ENCODE measurements at places on chromosomes 3 and 15. TPM values are rescaled to one million over a fixed set of nuclear protein-coding genes. Genes with fewer than 3 reads are reported as not detected.

DAZL gene
- not detected for total RNA-seq

STXBP5L gene
- not detected for total RNA-seq

MELTF gene
- 6.3 TPM for total RNA-seq

GOLGA8M gene
- 2.9 TPM for total RNA-seq

AADACL2 gene
- not detected for total RNA-seq

RBP2 gene
- total RNA-seq = not detected

GRM7 gene
- total RNA-seq = not detected

PLS1 gene
- total RNA-seq = 2.8 TPM

FAM174B gene
- total RNA-seq = 12.7 TPM

CPNE9 gene
- total RNA-seq = not detected

GOLGA8Q gene
- 1.9 TPM for total RNA-seq

ECT2 gene
- 2.1 TPM for total RNA-seq

CCNB2 gene
- 0.40 TPM for total RNA-seq

GRCh38 chr3:87625876-87626275 lies 349.5 kb upstream of the POU1F1 start:
- DNase-seq = no peak
- H3K27me3 ChIP-seq = no peaks in the 10 kb centered on the region
- H3K36me3 ChIP-seq = no peaks in the 10 kb centered on the region

DNA sequence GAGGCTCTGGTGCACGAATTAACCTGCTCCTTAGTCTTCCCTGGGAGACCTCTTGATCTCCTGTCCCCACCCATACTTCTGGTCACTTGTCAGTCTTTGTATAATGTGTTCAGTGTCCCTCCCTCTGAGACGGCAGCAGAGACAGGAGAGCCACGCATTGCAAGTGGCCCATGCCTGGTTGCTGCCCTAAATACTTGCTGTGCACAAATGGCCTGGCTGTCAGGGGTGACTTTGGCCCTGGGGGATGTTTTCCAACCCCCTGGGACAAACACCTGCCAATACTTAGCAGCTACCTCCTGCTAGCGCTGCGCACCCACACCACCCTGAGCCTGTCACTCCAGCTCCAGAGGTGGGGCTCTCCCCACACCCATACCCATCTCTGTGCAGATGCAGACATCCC lies 17.2 kb downstream of the KLF13 start:
- no peaks in the 10 kb centered on the region for H3K36me3 ChIP-seq
- DNase-seq = no peak
- peaks cover 100% of the 10 kb centered on the region for H3K4me1 ChIP-seq
- peak overlapping the region; percentile 94 for H3K27ac ChIP-seq
- H3K27me3 ChIP-seq = no peaks in the 10 kb centered on the region
- H3K4me3 ChIP-seq = no peak overlapping the region

- no peak overlapping the region for H3K27ac ChIP-seq
- no peaks in the 10 kb centered on the region for H3K36me3 ChIP-seq
- H3K27me3 ChIP-seq = no peaks in the 10 kb centered on the region
- no peak for DNase-seq
These were observed 85.8 kb downstream of the HMG20A start for GRCh38 chr15:77506311-77507142.

DNA sequence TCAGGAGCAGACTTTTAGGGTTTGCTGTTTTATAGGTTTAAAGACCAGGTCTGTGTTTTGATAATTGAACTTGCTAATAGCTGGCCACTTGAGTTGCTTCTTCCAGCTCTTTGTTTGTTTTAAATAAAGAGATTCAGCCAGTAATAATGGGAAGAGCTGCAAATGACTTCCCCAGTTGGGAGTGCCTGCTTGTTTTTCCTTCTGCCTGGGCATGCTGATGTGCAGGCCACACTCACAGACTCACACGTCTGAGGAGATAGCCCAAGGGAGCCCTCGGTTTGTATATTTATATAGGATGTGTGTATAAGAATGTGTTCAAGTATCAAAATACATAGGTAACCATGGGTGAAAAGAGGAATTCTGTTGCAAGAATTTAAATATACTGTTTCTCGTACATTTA lies 78.2 kb upstream of the BOC start:
- no peak for DNase-seq
- no peaks in the 10 kb centered on the region for H3K27me3 ChIP-seq
- no peaks in the 10 kb centered on the region for H3K36me3 ChIP-seq
- H3K4me1 ChIP-seq = no peaks in the 10 kb centered on the region
- H3K27ac ChIP-seq = no peak overlapping the region
- H3K4me3 ChIP-seq = no peak overlapping the region

- H3K36me3 ChIP-seq = no peaks in the 10 kb centered on the region
- DNase-seq = no peak
- H3K4me3 ChIP-seq = peak overlapping the region; percentile 24
- peak overlapping the region; percentile 72 for H3K27ac ChIP-seq
These were observed 1.8 kb upstream of the ZSCAN2 start for GRCh38 chr15:84598993-84599392.

- H3K27me3 ChIP-seq = no peaks in the 10 kb centered on the region
- no peaks in the 10 kb centered on the region for H3K36me3 ChIP-seq
These were observed 56.0 kb downstream of the CNTN4 start for GRCh38 chr3:2154621-2155020.

DNA sequence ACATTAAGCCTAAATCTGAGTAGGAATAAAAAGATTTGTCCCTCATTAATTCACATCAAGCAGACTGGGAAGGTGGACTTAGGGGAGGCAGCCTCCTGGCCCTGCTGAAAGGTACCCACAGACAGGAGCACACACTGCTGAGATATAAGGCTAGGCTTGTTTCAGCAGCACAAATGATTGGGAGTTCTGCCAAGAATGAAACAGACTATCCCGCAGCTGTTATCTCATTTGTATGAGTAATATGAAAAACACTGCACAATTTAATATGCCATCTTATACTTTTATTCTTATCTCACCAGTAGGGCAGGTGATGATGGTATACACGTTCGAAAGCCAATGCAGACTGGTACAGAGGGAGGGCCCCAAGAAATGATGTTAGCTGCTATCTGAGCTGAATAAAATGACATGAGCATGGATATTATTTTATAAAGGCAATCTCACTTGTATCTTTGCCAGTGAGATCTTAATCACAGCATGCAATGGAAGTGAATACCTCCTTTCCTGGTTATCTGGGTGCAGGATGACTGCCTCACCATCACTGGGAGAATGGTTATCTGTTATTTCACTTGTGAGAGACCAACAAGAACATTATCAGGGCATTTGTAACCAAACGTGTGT lies 258.7 kb upstream of the PPP2R3A start:
- DNase-seq = no peak
- H3K4me3 ChIP-seq = no peak overlapping the region
- H3K27ac ChIP-seq = no peak overlapping the region
- no peaks in the 10 kb centered on the region for H3K27me3 ChIP-seq
- no peaks in the 10 kb centered on the region for H3K36me3 ChIP-seq

DNA sequence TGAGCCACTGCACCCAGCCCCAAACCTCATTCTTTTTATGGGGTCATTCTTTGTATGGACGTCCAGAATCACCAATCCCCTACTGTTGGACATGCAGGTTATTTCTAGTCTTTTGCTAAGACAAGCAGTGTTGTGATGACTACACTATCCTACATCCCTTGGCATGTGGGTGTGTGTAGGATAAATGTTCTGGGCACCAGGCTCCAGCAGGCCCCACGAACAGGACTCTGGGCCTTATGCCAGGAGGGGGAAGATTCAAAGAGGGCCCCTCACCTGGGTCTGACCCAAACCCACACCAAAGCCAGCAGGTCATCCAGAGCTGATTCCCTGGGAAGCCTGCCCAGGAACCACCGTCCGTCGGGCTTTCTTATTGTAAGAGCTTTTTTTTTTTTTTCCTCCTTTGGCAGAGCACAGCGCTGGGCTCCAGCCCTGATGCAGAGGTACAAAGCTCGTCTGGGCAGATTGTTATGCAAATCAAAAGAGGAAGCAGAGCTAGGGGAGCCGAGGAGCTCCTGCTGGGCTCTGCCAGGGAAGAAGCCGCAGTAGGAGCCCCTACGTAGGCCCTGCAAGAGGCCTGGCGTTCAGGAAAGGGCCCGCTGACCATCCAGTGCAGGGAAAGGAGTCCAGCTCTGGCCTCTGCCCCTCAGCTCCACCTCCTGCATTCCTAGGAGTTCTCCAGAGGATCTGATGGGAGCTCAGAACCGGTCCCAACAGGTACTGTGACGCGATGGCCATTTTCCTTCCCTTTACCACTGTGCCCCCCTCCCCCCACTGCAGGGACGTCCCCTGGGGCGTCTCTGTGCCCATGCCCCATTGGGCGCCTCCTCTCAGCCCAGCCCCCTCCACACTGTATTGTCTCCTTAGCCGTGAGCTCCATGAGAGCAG lies 29.0 kb upstream of the FURIN start:
- no peaks in the 10 kb centered on the region for H3K36me3 ChIP-seq
- H3K4me3 ChIP-seq = peak overlapping the region; percentile 2
- peak overlapping the region; percentile 35 for H3K27ac ChIP-seq
- DNase-seq = peak; percentile 28
- H3K4me1 ChIP-seq = peaks cover 18% of the 10 kb centered on the region
- no peaks in the 10 kb centered on the region for H3K27me3 ChIP-seq

GRCh38 chr3:114626751-114627150 lies 332.9 kb downstream of the TIGIT start:
- peaks cover 7% of the 10 kb centered on the region for H3K36me3 ChIP-seq
- no peaks in the 10 kb centered on the region for H3K27me3 ChIP-seq
- no peak for DNase-seq
- no peaks in the 10 kb centered on the region for H3K4me1 ChIP-seq

DNA sequence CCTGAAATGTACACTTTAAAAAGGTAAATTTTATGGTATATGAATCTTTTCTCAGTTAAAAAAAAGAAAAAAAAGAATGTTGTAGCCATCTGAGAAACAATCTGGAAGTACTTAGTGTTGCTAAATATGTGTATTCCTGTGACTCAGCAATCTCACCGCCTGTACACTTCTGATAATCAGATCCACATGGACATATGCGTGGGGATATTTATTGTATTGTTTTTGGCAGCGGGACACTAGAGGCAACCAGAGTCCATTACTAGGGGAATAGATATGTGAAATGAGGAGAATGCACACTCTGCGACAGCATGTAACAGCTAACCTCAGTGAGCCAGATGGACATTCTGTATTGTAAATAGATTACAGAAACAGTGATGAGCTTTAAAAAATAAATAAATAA lies 65.4 kb downstream of the AQP9 start:
- H3K4me1 ChIP-seq = no peaks in the 10 kb centered on the region
- H3K4me3 ChIP-seq = no peak overlapping the region
- H3K27ac ChIP-seq = no peak overlapping the region

- peak; percentile 23 for DNase-seq
- H3K36me3 ChIP-seq = no peaks in the 10 kb centered on the region
- H3K4me3 ChIP-seq = no peak within 1 kb of the TSS
- no peaks in the 10 kb centered on the region for H3K4me1 ChIP-seq
These were observed at the start of gene PPARG for GRCh38 chr3:12288182-12289129. Gene PPARG (plus strand): TSS chr3:12289070. CDS start chr3:12379712, 90,642 bp downstream.

DNA sequence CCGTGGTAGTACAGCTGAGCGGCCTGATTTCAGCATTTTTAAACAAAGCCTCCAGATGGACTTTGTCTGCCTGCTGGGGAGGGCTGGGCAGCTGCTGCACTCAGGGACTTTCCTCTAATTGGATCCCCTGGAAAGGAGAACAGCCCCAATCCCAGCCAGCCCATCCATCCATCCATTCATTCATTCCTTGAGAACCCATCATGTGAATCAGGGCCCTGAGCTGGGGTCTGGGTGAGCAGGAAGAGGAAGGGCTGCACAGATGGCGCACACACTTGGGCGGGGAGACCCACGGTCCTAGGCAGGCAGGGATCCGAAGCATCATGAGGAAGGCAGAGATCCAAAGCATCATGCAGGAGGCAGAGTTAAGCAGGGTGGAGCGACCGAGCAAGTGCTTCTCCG lies 45.7 kb downstream of the TPRA1 start:
- H3K27ac ChIP-seq = no peak overlapping the region
- no peaks in the 10 kb centered on the region for H3K36me3 ChIP-seq
- no peak for DNase-seq

DNA sequence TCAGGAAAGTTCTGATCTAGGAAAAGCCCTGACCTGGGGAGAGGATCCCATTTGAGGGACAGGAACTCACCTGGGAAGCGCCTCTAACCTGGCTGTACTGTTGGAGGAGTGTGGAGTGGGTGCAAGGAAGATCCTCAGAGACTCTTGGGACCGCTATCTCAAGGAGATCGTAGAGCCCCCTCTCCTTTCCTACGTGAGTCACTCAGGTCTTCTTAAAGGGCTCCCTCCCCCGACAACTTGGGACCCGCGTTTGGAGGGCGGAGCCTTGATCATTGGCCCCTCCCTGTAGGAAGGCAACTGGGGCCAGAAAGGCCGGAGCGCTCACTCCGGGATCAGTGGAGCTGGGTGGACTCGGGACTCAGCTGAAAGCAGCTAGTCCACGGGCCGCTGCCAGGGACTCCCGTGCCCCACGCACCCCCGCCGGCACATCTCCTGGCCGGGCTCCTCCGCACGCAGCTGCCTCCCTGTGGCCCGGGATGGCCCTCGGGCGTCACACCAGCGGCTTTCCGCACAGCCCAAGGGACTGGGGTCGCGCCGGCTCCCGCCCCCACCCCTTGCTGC lies 520 bp downstream of the SLC26A6 start:
- no peak for DNase-seq
- peak overlapping the region; percentile 70 for H3K27ac ChIP-seq
- peak overlapping the region; percentile 76 for H3K4me3 ChIP-seq
- no peaks in the 10 kb centered on the region for H3K4me1 ChIP-seq
- H3K27me3 ChIP-seq = no peaks in the 10 kb centered on the region

DNA sequence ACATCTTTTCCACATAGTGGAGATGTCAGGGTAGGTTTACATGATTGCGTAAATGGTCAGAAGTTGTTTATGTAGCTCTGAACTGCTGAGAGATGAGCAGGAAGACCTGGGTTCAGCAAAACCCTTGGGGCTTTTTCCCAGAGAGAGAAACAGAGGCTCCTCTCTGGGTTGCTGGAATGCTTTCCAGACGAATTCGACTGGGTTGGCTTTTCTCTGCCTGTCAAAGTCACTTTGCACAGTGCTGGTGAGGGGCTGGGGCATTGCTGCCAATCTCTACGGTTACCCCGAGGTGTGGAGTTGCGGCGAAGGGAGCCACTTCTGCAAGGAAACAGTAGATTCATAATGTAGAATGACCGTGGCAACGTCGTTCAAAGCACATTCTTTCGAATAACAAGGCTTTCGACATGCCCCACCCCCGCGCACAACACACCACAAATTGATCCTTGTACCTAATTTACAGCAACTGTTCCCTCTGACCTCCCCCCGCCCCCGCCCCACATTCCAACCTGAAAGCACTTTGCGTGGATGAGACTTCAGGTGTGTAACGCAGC lies 950 bp upstream of the CNTN4 start:
- no peak overlapping the region for H3K4me3 ChIP-seq
- H3K27ac ChIP-seq = no peak overlapping the region
- DNase-seq = no peak
- no peaks in the 10 kb centered on the region for H3K4me1 ChIP-seq
- H3K27me3 ChIP-seq = no peaks in the 10 kb centered on the region

GRCh38 chr3:63051920-63052319 lies 176.7 kb upstream of the CADPS start:
- no peak overlapping the region for H3K4me3 ChIP-seq
- H3K36me3 ChIP-seq = no peaks in the 10 kb centered on the region
- no peaks in the 10 kb centered on the region for H3K4me1 ChIP-seq
- H3K27ac ChIP-seq = no peak overlapping the region

- H3K4me1 ChIP-seq = no peaks in the 10 kb centered on the region
- no peak for DNase-seq
- no peaks in the 10 kb centered on the region for H3K27me3 ChIP-seq
- no peak overlapping the region for H3K4me3 ChIP-seq
- no peaks in the 10 kb centered on the region for H3K36me3 ChIP-seq
These were observed 21.1 kb upstream of the IQCF6 start for GRCh38 chr3:51799879-51800749.

GRCh38 chr3:146712806-146713205 lies 107.7 kb upstream of the PLSCR5 start:
- H3K36me3 ChIP-seq = no peaks in the 10 kb centered on the region
- H3K4me1 ChIP-seq = no peaks in the 10 kb centered on the region
- no peaks in the 10 kb centered on the region for H3K27me3 ChIP-seq
- no peak overlapping the region for H3K4me3 ChIP-seq
- H3K27ac ChIP-seq = no peak overlapping the region

Measured in naive thymus-derived CD4-positive, alpha-beta T cell (primary cell).